ENCODE measurements at places on chromosomes 16 and 17.
A peak's percentile ranks its signal among the peaks of the same experiment; 100 is the strongest.

- DNase-seq, result no peak
These were observed 29.9 kb downstream of the ABCC12 start for GRCh38 chr16:48125888-48126287.

- no peak for DNase-seq
These were observed 26.8 kb upstream of the PMFBP1 start for GRCh38 chr16:72198771-72199201.

DNA sequence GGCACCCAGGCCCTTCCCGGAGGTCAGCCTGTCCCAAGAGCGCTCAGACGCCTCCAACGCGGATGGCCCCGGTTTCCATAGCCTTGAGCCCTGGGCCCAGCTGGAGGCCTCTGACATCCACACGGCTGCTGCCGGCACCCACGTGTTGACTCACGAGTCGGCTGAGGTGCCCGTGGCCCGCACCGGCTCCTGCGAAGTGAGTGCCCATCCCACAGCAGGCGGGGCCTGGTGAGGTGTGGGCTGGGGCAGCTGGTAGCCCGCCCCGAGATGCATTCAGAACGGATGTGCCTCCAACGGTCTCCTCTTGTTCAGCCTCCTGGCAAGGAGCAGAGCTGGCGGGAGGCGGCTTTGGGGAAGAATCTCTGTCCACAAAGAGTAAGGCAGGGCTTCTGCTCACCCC lies 2.7 kb downstream of the WDR90 start:
- no peak for DNase-seq

- no peak for DNase-seq
These were observed 57.5 kb upstream of the ARHGAP44 start for GRCh38 chr17:12731839-12732238.

DNA sequence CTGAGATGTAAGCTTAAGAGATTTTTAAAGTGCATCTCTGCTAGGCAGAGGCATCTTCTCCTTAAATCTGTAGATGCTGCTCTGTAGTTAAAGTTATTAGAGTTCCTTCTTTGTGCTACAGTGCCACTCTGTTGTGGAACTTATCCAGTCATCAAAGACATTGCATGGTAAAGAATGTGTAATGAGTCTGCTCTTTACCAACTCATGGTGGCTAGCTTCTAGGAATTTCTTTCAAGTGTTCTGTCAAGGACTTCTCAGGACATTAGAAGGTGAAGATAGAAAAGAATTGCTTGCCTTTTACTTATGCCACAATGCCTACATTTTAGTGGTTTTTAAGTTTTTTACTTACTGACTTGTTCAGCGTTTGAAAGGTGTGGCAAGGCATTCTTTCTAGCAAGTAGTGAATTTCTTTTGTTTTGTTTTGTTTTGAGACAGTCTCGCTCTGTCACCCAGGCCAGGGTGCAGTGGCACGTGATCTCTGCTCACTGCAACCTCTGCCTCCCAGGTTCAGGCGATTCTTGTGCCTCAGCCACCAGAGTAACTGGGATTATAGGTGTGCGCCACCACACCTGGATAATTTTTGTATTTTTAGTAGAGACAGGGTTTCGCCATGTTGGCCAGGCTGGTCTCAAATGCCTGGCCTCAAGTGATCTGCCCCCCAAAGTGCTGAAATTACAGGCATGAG lies 20.3 kb upstream of the ARL2BP start:
- DNase-seq, result no peak

DNA sequence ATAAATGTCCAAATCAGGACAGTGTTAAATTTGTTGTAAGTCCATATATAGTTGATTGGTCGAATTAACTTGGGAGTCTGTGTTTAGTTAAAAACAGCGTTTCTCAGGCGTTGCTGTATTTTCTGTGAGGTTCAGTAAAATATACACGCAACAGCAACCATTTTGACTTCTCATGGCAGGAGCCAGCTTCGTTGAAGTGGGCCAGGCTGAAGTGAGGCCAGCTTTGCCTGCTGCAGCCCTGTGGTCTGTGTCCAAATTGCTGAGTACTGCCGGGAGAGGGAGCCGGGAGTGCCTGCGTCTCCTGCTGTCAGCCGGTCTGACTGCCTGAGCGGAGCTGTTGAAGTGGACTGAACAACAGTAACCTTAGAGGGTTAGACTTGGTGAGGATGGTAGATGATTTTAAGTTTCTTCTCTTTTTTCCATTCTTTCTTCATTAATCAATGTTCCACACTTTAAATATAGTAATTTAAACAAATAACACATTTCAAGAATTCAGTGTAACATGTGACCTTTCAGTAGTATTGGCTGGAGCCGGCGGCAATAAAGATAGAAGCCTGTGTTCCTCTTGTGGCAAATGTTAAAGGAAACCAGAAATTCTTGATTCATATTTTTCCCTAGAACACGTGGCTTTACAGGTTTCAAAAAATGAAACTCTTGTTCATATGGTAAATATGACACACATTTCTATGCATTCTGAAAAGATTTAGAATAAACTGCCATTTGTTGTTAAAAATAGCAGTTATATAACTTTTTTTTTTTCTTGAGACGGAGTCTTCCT lies 37.0 kb upstream of the ZNF750 start:
- peak; percentile 24 for DNase-seq

DNA sequence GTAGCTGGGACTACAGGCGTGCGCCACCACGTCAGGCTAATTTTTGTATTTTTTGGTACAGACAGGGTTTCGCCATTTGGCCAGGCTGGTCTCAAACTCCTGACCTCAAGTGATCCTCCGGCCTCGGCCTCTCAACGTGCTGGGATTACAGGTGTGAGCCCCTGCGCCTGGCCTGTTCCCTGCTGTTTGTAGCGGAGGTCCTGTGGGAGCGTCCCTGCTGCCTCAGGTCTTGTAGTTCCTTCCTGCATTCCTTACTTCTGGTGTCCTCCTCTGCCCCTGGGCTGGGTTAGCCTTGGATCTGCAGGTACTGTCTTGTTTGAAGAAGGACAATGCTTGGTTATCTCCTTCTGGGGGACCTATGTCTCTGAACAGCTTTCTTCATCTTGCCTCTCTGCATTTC lies 23.6 kb upstream of the G6PC1 start:
- no peak for DNase-seq

GRCh38 chr16:48330841-48331192 lies 54.4 kb downstream of the SIAH1 start:
- DNase-seq, result no peak

- DNase-seq, result peak; percentile 90
These were observed 32.3 kb downstream of the RAP1GAP2 start for GRCh38 chr17:2828397-2829038.

DNA sequence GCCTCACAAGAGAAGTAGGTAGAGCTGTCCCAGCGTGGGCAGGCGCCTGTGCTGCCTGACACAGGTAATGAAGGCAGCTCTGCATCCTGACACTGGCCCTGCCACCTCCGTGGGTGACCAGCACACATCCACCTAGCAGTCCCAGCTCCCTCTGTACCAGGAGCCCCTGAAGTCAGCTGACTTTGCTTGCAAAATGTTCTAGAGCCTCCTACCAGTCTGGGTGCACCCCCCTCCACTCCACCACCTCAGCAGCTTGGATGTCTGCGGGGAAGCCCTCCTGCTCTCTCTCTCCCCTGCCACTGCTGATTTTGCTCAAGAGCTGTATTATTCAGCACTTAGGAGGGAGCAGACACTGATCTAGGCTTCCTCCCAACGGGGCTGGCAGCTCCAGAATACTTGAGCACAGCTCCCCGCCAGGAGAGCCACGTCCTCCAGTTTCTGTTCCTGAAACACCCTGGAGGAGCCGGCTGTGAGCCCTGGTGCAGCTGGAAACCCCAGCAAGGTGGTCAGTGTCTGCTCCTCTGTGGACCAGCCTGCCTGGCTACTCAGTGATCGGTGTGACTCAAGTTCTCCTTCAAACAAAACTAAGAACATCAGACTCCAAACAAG lies 1.0 kb downstream of the RNF166 start:
- DNase-seq, result peak; percentile 32

DNA sequence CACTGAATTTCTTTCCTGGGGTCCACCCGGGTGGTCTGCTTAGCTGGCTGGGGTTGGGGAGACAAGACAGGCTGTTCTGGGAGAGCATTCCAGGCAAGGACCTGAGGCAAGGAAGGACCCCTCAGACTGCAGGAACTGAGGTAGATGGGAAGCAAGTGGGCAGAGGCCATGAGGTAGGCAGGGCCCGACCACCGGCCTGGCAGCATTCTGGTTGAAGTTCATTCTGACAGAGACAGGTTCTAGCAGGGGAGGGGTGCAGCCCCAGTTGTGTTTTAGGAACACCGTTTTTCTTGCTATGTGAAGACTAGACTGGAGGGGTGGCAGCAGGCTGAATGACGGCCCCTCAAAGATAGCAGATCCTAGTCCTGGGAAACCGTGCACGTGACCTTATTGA lies 17.5 kb downstream of the B9D1 start:
- no peak for DNase-seq

GRCh38 chr16:48524348-48525200 lies 85.4 kb downstream of the N4BP1 start:
- no peak for DNase-seq

DNA sequence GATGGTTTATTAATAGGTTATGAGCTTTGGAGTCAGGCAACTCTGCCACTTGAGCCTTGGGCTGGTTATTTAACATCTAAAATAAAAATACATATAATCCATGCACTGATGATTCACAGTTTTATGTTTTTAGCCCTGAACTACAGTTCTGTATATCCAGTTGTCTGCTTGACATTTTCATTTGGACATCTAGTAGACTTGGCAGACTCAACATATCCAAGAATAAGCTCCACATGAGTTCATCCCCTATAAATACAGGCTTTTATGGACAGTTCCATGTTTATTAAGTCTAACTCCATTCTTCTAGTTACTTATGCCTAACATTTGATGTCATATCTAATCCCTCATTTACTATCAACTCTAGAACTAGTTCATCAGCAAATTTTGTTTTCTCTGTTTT lies 174.2 kb downstream of the KIF2B start:
- no peak for DNase-seq

GRCh38 chr16:13194766-13195165 lies 293.4 kb downstream of the SHISA9 start:
- no peak for DNase-seq

GRCh38 chr17:31788571-31788946 lies 70.5 kb downstream of the COPRS start:
- no peak for DNase-seq

DNA sequence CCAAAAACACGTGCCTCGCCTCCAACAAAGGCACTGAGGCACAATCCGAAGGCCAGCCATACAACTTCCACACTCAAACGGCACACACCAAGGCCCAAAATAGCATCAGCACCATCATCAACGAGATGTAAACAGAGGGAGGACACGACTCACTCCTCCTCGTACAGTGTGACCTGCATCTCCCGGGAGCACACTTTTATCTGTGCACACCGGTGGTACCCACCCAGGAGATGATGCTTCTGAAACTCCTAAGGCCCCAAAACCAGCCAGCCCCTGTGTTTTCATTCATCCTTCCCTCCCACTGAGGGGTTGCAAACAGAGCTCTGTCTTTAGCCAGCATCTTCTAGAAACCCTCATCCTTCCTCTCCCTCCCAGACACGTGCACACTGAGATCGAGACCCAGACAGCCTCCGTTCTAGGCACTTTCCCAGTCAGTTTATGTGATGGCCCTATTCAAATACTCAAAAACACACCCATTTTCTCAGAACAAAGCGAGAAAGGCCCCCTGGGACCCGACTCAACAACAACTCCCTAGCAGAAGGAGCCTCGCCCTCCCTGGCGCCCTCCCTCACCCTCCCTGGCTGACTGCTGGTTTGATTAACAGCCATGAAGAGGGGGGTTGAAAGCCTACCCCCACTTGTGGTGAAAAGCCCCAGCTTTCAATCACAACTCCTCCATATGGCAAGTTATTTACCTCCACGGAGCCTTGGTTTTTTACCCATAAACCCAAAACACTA lies 76.3 kb downstream of the GAS7 start:
- DNase-seq, result no peak

DNA sequence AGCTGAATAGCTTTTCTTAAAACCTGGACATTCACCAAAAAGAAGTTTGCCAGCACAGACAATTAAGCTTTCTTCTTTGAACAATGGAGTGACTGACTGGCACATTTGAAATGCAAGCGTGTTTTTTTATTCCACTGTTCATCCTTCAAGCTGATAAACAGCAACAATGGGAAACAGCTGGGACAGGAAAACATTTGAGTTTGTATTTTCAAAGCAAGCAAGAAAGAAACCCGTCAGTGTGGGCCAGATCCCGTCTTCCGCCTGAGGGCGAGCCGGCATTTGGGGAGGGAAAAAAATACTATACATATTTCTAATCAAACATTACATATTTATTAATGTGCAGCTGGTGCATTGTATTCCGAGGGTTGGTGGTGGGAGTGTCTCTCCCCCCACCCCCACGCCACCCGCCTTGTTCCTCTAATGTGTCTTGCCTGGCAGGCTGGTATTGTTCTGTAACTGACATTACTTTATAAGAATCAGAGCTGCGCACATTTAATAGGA lies 94.3 kb downstream of the CYLD start:
- no peak for DNase-seq

- no peak for DNase-seq
These were observed 417.8 kb upstream of the CCL2 start for GRCh38 chr17:33837281-33837680.

- no peak for DNase-seq
These were observed 250.2 kb downstream of the CDH13 start for GRCh38 chr16:82876951-82877350.

GRCh38 chr17:76272541-76273444 lies 7.6 kb downstream of the UBALD2 start:
- DNase-seq, result peak; percentile 80

GRCh38 chr16:19882186-19882585 lies 2.5 kb downstream of the GPRC5B start:
- DNase-seq, result no peak

DNA sequence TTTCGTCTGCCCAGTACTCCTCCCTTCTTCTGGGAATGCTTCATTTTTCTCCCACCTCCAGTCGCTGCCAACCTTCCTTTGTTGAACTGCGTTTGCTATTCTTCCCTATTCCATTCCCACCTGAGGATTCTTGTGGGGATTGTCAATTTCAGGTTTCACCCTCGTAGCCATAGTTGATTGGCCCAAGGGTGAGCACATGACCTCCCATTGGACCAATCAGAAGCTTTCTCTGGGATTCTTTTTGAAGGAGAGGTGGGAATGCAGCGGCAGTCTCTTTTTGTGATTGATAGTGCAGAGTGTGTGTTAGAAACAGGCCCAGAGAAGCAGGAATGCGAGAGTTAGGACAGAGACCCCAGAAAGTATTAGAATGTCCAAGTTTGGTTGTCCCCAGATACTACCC lies 49.1 kb upstream of the GPRC5B start:
- no peak for DNase-seq

GRCh38 chr17:75250009-75250471 lies 11.4 kb downstream of the GGA3 start:
- peak; percentile 82 for DNase-seq

DNA sequence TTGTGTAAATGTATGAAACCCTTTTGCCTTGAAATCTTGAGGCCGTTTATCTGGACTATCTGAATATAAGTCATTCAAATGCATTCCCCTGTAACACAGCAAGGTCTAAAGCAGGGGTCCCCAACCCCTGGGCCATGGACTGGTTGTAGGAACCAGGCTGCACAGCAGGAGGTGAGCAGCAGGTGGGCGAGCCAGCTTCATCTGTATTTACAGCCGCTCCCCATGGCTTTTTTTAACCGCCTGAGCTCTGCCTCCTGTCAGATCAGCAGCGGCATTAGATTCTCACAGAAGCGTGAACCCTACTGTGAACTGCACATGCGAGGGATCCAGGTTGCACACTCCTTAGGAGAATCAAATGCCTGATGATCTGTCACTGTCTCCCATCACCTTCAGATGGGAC lies 24.1 kb downstream of the DNAH3 start:
- DNase-seq, result no peak

- DNase-seq, result no peak
These were observed 8.8 kb upstream of the KRT31 start for GRCh38 chr17:41406205-41406604.

GRCh38 chr16:54525104-54525503 lies 238.5 kb upstream of the IRX3 start:
- no peak for DNase-seq

GRCh38 chr16:83054283-83054682 lies 427.5 kb downstream of the CDH13 start:
- DNase-seq, result no peak
